Hematopoietic multipotent progenitor cell treated with erythropoietin and hydrocortisone succinate and interleukin-3 and kit ligand, for 4 days (in vitro differentiated cells): ENCODE measurements at places on chromosomes 13 and 19.
A peak's percentile ranks its signal among the peaks of the same experiment; 100 is the strongest.

DNA sequence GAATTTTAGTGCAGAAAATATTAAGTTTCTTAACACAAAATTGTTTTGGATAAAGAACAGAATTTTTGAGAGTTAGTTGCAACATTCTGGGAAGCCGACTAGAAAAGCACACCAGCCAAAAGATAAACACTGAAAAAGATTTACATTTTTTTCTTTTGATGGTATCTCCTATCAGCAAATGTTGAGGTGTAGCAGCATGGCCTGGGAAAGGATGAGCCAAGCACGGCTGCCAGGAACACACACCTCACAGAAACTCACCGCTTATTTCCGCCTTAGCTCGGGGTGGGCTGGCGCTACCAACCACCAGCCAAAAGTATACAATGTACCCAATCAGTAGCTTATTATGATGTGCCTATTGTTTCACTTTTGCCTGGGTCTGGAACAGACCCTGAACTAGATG is 134.7 kb downstream of the MIPEP start:
- no peak for DNase-seq

GRCh38 chr13:32142956-32143375 is 111.4 kb downstream of the FRY start:
- peak; percentile 44 for DNase-seq

DNA sequence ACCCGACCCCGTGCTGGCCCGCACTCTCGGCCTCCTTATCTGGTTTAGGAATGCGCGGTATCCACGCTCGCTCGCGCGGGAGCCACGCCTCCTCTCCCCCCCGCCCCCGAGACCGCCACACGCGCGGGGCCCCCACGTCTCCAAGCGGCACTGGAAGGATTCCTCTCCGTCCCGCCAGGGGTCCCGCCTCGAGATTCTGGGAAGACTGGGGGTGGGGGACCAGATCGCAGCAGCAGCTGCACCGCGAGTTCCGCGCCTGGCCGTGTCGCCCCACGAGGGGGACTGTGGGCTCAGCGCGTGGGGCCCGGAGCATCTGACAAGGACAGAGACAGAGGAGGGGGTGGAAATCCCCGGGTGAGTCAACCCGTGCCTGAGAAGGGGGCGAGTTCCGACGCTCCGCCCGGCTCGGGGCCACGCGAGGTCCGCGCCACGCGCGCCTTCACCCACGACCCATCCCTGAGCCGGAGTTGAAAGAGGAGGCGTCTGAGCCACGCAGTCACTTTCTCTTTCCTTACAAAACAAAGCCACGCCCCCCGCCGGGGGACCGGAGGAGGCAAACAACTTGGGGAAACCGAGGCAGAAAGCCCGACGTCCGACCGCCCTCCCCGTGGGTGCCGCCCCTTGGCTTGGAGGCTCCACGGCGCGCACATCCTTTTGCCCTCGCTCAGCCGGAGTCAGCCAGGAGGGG is 814 bp downstream of the S1PR2 start:
- DNase-seq: no peak

GRCh38 chr19:13823901-13824300 is 28.7 kb downstream of the ZSWIM4 start:
- DNase-seq: no peak

GRCh38 chr13:41563341-41563983 is 106.1 kb downstream of the RGCC start:
- DNase-seq: peak; percentile 10

- DNase-seq: no peak
Observed at GRCh38 chr13:97982286-97982685, 28.8 kb downstream of the IPO5 start.

DNA sequence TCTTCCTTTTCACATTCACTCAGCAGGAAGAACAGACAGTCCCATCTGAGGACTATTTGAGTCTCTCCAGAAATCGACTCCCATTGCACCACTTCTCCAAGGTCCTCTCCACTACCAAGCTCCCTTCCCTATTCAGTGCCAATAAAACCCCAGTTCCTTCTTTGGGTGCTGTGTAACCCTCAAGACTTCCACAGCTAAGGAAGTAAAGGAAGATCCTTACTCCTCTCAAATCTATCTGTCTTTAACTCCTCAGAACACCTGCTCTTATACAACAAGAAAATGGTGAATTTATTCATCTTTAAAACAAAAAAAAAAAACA is 29.2 kb upstream of the TM9SF2 start:
- no peak for DNase-seq

- DNase-seq: no peak
Observed at GRCh38 chr19:2488405-2488941, 12.5 kb downstream of the GADD45B start.

DNA sequence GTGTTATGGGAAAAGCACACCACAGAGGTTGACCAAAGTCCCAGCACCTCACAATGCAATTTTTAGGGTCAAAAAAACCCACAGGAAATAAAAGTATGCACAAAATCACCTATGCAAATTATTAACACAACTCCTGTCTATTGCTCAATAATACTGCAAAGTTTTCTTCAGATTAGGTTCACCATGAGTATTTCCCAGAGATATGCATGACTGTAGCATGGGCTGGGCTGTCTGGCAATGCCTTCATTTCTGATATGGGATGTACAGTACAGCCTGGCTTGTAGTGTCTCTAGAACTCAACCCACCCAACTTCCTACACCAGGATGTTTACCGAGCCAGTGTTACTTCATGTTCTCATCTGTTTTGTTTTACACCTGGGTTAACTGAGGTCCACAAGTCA is 698.7 kb upstream of the ARGLU1 start:
- no peak for DNase-seq

DNA sequence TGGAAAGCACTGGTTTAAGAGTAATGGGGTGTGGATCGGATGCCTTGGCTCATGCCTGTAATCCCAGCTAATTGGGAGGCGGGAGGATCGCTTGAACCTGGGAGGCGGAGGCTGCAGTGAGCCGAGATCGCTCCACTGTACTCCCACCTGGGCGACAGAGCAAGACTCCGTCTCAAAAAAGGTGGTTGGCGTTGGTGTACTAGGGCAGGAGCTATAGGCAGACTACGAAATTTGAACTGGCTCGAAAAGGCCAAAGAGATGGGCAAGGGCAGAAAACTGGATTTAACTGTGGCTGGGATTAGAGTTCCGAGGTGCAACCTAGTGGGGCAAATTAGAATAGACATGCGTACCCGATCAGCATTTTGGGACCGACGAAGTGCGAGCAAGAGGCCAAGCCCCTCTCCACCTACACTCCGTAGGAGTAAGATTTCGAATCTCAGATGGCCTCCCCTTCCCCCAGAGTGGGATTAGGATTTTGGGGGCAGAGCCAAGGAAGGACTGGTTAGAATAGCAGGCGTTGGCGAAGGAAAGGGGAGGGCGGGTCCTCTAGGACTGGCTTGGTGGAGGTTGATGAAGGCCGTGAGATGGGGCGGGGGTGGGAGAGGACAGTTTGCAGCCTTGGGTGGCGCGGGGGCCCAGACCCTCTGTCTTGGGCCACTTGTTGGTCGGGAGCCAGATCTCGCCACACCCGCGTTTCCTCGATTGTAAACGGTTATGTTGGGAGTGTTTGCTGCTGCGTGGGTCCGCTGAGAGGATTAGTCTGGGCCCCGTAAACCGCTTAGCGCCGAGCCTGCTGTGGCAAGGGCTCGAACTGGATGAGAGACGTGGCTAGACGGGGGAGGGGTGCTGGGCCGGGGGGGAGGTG is 2.0 kb upstream of the INAFM1 start:
- DNase-seq: peak; percentile 82

- peak; percentile 33 for DNase-seq
Observed at GRCh38 chr19:38898788-38899446, 501 bp downstream of the SIRT2 start.

GRCh38 chr13:40273253-40274025 is 393.0 kb downstream of the FOXO1 start:
- peak; percentile 8 for DNase-seq

DNA sequence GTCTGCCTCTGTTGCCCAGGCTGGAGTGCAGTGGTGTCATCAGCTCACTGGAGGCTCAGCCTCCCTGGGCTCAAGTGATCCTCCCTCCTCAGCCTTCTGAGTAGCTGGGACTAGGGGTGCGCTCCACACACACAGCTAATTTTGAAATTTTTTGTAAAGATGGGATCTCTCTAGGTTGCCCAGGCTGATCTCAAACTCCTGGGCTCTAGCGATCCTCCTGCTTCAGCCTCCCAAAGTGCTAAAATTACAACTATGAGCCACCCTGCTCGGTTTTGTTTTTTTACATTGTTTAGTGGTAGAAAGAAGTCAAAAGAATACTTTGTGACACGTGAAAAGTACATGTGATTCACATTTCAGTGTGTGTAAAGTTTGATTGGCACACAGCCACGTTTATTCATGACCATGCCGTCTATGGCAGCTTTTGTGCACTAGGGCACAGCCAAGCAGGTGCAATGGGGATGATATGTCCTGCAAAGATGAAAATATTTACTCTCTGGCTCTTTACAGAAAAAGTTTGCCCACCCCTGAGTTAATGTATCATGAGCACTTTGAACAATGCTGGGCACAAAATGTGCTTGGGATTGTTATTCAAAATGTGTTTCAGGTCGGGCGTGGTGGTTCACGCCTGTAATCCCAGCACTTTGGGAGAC is 16.2 kb upstream of the NFIC start:
- no peak for DNase-seq

- peak; percentile 64 for DNase-seq
Observed at GRCh38 chr19:40607311-40608239, 6.4 kb downstream of the LTBP4 start.

DNA sequence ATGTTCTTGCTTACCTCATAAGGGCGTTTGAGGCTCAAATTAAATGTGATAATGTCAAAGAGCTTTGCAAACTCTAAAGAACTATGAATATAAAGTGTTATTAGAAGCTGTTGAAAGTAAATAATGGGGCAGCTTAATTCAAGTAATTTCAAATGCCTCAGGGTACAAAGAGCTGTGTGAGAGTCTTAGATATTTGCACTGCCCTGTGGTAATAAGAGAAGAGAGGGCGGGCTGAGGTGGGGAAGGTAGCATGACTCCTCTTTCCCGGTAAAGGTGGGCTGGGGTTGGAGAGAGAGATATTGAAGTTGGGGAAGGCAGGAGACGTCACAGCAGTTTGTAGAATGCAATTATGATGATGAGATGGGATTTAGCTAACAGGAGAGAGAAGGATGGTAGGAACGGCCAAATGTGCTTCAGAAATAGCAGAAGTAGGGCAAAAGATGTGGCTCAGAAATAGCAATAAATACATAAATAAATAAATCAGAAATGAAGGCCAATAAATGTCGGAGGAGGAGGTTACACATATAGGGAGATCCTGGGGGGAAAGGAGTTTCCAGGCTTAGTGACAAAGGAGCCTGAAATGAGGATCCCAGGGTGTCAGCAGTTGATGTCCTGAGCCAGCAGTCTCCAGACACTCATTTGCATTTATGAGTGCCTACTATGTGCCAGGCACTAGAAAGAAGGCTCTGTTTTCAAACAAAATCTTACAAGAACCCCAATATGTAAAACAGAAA is 35.7 kb upstream of the RCBTB2 start:
- DNase-seq: no peak

- peak; percentile 81 for DNase-seq
Observed at GRCh38 chr19:34104096-34104495, 68.2 kb upstream of the LSM14A start.

DNA sequence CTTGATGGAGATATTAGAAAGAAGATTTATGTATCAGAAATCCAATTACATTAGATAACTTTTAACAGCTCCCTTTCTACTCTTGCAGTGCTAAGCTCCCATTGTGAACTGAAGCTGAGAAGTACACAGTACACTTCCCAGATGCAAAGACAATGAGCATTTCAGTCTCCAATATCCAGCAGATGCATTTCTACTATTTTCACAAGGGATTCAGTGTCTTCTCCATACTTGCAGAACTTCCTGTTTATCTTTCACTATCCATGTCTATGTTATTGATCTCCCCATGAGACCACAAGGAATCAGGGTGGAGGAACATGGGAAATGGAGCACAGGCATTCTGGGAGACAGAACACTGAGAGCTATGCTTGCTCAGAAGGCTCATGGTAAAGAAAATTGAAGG is 207.5 kb downstream of the ENOX1 start:
- DNase-seq: no peak

DNA sequence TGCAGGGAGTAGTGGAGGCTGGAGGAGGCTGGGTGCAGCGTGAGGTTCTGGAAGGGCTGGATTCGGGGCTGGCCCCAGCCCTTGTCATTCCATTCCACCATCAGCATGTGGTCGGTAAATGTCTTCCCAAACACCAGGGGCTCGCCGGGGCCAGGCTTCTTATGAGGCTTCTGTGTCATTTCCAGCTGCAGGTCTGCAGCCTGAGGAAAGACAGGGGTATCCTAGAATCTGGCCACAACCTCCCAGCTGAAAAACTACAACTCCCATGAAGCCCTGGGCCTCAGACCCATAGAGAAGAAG is 4.4 kb downstream of the BCAT2 start:
- no peak for DNase-seq

DNA sequence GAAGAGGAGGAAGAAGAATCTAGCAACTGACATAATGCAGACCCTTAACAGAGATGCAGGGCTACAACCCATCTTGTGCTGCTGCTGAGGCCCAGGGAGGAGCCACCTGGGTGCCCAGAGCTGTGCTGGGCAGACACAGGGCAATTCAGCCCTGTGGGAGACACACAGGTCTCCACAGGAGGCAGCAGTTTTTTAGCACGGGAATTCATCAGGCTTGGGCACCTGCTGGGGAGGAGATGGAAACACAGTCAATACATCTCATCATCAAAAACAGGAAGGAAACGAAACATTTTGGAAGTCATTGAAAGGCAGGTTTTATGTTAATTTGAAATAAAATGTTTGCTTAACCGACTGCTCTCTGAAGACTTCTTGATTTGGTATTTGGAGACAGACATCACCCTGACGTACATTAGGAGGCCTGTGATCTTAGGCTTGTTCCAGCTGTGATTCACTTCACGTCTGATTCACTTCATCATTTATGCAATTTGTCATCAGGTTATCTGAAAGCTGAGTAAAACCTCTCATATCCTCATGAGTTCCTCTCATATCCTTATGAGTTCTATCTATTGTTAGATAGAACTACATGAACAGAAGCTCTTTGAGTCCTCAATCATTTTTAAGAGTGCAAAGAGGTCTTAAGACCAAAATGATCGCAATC is 77.4 kb downstream of the CYSLTR2 start:
- DNase-seq: peak; percentile 21

DNA sequence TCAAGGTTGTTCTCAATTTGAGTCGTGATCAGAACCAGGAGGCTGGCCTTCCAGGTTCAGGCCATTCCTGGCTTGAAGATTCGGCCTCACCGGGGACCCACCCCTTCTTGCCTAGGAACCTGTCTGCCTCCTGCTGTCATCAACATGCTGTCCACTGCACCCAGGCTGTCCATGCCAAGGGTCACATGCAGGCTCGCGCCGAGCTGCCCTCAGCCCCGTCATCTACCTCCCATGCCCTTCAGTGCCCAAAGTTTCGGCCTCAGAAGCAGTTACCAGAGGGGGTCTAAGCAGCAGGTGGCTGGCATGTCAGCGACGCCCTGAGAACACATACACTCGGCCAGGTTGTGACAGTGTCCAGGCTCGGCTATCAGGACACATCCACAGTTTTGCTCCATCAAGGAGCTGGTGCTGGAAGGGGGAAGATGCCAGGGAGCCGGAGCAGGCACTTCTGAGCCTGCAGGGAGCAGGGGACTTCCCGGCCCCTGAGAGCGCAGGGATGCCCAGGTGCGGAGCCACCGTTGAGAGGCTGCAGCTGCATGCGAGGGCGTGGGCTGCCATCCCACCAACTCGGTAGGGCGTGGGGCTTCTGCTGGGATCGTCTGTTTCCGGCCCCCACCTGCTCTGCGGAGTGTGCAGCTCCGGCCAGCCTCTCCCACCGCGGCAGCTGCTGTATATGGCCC is 590.9 kb upstream of the SLITRK5 start:
- no peak for DNase-seq
